ENCODE measurements at places on chromosomes 1 and 21.

DNA sequence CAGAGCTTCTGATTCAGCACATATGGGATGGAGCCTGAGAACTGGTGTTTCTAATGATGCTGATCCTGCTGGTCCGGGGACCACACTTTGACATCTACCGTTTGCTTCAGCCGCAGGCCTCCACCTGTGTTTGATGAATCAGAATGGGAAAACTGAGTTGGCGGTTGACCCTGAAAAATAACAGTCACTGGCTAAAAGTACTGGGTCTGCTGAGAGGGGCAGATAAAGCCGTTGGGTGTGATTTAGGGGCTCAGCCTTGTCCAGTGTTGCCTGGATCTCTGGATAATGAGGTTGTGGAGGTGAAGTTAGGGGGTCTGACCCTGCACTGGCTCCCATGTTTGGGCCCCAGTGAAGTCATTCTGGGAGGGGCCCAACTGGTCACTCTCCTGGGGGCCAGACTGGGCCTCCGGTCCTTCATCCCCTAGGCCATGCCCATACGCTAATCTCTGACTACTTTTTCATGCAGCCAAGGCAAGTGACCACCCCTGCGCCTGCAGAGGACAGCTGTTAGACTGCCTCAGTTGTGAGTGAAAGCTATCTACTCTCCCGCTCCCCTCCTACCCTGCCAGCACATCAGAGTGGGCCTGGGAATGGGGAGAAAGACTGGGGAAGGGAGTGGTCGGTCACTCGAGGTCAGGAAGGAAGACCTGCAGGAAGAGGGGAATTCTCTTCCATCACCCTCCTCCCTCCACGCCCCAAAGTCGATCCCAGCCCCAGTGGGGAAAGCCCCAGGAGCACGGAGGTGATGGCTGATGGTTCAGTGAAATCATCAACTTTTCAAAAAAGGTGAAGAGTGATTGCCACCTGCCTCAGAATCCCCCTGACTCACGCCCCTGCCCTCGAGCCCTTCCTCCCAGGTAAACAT lies 27.7 kb downstream of the VASH2 start:
- DNase-seq = no peak

GRCh38 chr1:240190881-240191401 lies 99.3 kb downstream of the FMN2 start:
- no peak for DNase-seq

DNA sequence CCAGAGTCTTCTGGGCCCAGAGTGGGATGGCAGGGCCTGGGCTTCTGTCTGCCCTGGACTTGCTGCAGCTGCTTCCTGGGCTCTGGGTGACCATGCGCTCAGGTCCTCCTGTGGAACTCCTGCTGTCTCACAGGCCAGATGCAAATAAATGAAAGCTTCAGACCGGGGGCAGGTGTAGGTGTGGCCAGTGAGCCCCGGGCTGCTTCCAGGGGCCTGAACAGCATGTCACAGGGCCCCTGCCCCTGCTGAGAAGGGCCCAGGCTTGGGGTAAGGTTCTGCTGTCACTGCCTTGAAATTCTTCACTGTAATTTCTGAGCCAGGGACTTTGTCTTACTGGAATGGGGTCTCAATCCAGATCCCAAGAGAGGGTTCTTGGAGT lies 2.5 kb upstream of the PKNOX1 start:
- no peak for DNase-seq

- no peak for DNase-seq
Observed at GRCh38 chr1:221148660-221149059, 269.4 kb downstream of the HLX start.

DNA sequence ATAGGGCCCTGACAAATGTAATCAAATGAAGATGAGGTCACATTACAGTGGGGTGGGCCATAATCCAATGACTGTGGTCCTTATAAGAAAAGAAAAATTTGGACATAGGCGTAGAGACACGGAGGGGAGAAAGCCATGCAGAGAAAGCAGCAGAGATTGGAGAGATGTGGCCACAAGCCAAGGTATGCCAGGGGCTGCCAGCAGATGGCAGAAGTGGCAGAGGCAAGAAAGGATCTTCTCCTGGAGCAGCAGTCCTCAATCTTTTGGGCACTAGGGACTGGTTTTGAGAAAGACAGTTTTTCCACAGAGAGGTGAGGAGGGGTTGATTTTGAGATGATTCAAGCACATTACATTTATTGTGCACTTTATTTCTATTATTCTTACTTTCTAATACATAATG lies 355.1 kb downstream of the NPHP4 start:
- DNase-seq = no peak

DNA sequence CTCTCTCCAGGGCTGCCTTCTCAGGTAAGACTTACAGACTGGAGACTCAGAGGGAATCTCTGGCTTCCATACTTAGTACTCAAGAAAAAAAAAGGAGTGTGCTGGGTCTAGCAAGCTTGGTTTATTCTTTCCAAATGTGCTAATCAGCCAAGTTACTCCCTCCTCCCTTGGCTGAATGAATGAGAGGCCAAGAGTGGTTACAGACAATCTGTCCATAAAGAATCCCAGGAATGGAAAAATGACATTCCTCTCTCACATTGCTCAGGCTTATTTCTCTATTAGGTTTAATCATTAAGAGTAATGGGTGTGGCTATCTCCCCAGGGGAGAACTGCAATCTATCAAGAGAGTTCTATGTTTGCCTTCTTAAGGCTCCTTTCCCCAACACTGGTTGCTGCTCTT lies 547.3 kb upstream of the PLXNA2 start:
- DNase-seq = no peak

All from stimulated activated CD4-positive, alpha-beta T cell treated with anti-CD3 and anti-CD28 coated beads, Interleukin-4, amount 100 ng/mL, for 1 hour (primary cell).